ENCODE measurements at places on chromosomes 5 and 9.

GRCh38 chr5:107812570-107813141, 141.9 kb upstream of the EFNA5 start:
- DNase-seq = no peak

- DNase-seq = no peak
Observed at GRCh38 chr9:105241356-105242043, 3.0 kb upstream of the SLC44A1 start.

GRCh38 chr9:36158122-36158521, 11.1 kb upstream of the CCIN start:
- no peak for DNase-seq

GRCh38 chr5:82605441-82605973, 327.4 kb upstream of the RPS23 start:
- no peak for DNase-seq

- no peak for DNase-seq
Observed at GRCh38 chr9:18233776-18234445, 240.0 kb upstream of the ADAMTSL1 start.

- DNase-seq = no peak
Observed at GRCh38 chr9:16033253-16033652, 480.4 kb downstream of the CCDC171 start.

DNA sequence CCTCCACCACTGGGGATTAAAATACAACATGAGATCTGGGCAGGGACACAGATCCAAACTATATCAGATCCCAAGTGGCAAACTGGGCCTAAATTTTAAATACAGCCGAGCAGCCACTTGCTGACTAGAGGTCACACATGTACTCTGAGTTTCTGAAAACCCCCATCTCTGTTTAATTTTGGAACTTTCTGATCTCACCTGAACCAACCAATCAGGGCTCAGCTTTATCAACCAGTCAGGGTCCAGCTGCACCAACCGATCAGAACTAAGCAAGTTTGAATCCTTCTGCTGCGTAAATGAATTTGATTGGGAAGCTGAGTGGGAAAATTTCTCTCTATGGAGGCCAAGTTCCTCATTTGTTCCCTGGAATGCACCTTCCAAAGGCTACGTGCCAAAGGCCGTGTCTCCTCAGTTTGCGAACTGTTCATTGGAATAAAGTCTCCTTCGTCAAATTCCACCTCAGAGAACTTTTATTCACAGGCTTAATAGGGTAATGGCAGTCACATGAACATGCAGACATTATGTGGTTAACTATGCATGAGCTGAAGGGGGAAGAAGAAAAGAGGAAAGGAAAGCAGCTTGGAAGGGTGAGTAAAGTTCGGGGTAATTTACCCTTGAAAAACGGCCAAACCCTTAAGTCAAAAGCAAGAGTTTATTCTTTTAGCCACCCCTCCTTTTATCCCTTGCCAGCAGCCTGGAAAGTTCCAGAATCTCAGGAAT, 3.7 kb downstream of the CD180 start:
- DNase-seq = no peak

DNA sequence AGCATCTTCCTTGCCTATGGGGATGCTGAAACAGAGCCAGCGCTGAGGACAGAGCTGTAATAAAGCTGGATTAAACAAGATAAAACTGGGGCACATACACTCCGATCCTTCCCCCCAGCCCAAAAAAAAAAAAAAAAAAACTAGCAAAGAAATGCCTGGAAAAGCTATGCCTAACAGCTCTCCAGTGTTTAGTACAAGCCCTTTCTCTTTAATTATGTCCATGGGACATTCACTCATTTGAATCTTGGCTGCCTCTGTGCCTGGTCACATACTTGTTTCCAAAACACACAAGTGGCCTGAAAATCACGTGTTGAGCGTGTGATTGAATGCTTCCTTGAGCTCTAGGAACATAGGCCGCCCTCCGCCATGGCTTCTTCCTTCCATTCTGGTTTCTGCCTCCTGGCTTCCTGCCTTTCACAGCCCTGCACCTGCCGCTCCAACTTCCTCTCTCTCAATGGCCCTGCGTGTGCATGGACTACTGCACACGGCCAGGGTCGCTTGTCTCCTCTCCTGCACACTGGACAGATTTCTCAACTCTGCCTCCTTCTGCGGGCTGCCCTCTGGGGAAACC, 111.0 kb upstream of the RETREG1 start:
- DNase-seq = no peak

DNA sequence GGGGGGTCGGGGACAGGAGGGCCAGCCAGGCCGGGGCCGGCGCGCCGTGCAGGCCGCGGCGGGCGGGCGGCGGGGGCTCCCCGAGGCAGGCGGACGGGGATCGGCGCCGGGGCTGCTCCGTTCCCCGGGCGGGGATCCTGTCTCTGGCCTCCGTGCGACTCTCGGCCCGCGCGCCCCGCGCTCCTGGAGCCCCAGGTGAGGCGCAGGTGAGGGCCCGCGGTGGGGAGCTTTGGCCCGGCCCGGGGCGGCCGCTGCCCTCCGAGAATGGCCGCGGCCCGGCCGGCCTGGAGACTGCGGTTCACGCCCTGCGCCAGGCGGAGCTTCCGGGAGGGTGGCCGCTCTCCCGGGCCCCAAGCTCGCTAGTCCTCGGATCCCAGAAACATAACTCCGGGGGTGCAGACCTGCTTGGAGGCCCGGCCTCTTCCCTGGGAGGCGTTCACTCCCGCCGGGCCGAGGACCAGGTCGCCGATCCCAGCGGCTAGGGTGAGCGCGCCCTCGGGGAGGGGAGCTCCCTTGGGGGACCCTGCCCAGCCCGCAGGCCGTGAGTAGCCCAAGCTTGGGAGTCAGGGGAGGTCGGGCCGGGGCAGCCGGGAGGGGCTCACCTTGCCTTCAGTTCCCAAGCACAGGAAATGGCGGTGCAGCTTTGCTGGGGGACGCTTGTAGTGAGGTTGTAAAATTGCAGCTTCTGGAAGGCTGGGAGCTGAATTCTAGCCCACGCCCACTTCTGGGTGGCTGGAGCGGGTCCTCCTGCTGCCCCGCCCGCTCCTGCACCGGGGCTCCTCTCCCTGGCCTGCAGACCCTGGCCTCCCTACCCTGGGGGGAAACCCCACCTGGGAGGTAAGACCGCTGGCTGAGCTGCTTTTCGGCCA, 723 bp downstream of the PPP1R26 start:
- DNase-seq = no peak

- DNase-seq = peak; percentile 14
Observed at GRCh38 chr9:121133104-121133816, 58.5 kb downstream of the CNTRL start.

GRCh38 chr9:38141746-38142591, 72.9 kb upstream of the SHB start:
- no peak for DNase-seq

DNA sequence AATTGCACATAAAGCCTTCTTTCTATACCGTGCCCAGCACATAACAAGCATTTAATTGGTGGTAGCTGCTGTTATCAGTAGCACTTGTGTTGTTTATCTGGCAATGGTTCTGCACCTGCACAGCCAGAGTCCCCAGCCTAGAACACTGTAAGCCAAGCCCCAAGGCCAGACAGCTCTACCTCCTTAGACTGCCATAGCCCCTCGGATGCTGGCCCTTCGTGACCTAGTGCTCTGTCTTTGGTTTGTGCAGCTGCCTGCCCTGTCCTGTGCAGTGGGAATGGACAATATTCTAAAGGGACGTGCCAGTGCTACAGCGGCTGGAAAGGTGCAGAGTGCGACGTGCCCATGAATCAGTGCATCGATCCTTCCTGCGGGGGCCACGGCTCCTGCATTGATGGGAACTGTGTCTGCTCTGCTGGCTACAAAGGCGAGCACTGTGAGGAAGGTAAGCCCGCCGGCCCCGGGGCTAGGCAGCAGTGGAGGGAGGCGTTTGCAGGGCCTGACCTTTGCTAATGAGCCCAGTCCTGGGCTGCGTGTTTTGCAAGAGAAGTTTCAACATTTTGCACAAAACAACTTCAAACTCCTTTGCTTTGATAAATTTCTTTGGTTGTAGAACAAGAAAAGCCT, 173.3 kb upstream of the WWC1 start:
- no peak for DNase-seq

GRCh38 chr5:68114378-68115040, 101.0 kb upstream of the PIK3R1 start:
- DNase-seq = no peak

DNA sequence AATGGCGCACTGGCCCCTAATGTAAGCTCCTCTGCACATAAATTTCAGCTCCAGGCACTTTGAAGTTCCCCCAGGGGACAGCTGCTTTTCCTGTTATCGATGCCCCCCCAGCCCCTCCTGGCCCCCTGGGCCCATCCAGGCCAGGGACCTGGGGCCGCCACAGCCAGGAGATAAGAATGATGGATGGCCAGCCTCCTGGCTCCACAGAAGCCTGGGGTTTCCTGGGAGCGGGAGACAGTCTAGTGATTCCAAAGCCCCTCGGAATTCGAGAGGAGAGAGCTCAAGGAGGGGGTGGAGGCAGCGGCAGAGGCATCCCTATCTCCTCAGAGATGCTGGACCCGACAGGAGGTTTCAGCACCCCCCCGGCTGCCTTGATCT, 98.4 kb upstream of the HAND1 start:
- DNase-seq = no peak

GRCh38 chr9:70641631-70642030, 227.2 kb upstream of the KLF9 start:
- no peak for DNase-seq

DNA sequence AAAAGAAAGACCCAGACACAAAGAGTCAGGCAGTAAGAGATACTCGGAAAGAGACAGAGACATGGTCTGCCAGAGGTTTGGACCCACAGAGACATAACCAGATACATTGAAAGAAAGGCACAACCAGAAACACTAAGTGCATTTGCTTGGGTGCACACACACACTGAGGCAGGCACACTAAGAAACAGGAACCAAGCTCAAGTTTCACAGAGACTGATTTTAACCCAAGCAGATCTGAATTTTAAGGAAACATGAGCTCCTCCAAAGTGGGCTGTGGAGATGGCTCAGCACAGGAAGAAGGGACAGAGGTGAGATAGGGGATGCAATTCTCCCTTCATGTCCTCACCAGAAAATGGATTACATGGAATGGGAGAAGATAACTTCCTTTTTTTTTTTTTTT, 9.5 kb downstream of the AQP3 start:
- no peak for DNase-seq

- DNase-seq = no peak
Observed at GRCh38 chr5:91384671-91385430, 1.7 kb upstream of the ARRDC3 start.

DNA sequence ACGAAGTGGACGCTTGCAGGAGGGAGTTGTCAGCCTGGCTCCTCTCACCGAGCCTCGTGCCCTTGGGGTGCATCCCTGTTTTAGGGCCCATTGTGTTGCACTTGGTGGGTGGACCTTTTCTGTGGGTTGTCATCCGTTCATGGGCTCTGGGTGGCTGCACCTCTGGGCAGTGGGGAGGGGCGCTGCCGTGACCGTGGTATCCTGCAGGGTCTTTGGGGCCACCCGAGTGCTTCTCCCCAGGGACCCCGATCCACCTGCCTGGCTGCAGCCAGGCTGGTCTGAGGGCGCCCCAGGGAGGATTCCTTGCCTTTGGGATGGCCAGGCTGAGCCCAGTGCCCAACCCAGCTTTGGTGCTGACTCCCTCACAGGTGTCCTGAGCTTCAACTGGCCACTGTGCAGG, 41.0 kb upstream of the UBAC1 start:
- no peak for DNase-seq

DNA sequence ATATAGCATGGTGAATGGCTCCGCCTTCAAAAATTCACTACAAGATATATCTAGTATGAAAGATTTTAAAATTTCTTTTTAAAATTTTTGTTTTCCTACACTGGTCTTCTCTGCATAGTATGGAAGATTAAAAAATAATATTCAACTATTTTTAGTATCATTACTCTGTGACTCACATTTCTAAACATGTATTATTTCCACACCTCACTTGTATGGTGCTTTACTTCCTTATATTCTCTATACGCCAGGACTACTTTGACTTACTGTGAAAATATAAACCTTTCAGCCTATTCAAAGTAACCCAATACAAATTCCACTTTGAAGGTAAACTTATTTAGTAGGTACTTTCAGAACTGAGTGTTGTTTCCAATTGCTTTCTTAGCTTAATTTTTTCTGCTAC, 26.8 kb upstream of the TXNDC8 start:
- no peak for DNase-seq

DNA sequence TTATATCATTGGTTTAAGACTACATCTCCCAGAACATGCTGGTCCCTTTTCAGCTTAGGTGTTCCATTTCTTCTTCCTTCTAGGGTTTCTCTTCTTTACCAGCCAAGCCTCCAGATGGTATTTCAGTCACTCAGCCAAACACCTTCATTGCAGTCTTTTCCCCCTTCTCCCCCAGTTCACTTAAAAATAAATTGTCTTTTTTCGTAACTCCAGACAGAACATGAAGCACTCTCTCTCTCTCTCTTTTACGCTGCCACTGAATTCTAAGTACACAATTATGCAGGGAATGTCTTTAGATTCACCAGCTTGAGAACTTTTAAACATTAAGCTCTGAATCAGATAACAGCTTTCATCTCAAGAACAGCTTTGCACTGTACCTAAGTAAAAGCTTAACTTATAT, 419.7 kb upstream of the BRINP1 start:
- DNase-seq = no peak

GRCh38 chr5:425714-426113, 17.3 kb upstream of the EXOC3 start:
- DNase-seq = no peak

GRCh38 chr5:164869325-164869724, 1363.9 kb downstream of the MAT2B start:
- no peak for DNase-seq

DNA sequence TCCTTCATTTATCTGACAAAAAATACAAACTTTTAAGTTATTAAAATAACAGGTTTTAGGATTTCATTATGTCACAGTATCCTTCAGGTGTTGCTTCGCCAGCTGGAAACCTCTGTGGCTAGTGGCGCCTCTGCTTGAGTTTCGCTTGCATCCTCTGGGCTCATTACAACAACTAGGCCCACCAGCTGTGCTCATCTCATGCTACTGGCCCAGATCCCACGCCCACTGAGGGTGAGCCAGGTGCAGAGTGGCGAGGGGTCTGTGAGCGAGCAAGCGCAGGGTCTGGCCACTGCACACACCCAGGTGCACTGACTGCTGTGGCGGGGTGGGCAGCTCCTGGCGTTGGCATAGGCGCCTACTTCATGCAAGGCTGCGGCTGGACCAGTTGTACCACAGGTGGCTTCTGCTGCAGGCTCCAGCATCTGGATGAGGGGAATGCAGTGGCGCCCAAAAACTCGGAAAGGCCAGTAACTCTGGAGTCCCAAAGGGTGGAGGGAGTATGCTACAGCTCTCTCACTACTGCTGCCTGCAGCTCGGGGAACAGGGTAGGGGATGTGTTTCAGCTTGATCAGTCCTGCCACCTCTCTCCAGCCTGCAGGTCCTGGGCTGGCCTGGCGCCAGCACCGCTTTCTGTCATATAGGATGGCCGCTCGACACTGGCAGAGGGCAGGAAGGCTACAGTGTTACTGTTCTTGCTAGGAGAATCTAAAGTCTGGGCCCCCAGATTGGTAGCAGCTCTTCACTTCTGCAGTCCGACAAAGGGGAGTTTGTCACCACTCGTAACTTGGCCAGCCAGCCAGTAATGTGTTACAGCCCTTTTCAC, 452.1 kb downstream of the TUSC1 start:
- DNase-seq = no peak

GRCh38 chr9:107569174-107569573, 79.6 kb upstream of the KLF4 start:
- DNase-seq = no peak

- DNase-seq = no peak
Observed at GRCh38 chr5:44909004-44909403, 100.3 kb downstream of the MRPS30 start.

- no peak for DNase-seq
Observed at GRCh38 chr5:170738840-170739239, 44.7 kb upstream of the GABRP start.

- no peak for DNase-seq
Observed at GRCh38 chr9:37342895-37343294, 79.6 kb upstream of the GRHPR start.

Data from stimulated activated CD8-positive, alpha-beta memory T cell treated with anti-CD3 and anti-CD28 coated beads, Interleukin-4, amount 100 ng/mL, for 4 hours (primary cell).